ENCODE measurements at places on chromosomes 1 and 21.

DNA sequence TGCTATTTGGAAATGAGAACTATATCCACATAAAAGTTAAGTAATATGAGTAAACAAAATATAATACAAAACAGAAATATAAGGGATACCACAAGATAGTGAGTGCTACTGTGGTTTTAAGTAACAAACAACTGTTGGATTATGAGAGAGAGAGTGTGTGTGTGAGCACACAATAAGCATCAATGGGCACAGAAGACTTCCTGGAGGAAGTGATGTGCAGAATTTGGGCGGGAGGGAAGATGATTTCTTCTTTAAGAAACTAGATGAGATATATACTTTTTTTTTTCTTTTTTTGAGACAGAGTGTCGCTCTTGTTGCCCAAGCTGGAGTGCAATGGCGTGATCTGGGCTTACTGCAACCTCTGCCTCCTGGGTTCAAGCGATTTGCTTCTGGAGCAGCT lies 7.9 kb upstream of the IER5 start:
- no peaks in the 10 kb centered on the region for H3K27me3 ChIP-seq
- H3K4me3 ChIP-seq = no peak overlapping the region
- H3K27ac ChIP-seq = no peak overlapping the region
- no peaks in the 10 kb centered on the region for H3K36me3 ChIP-seq
- DNase-seq = no peak

- H3K27me3 ChIP-seq = no peaks in the 10 kb centered on the region
- no peak overlapping the region for H3K27ac ChIP-seq
- no peak for DNase-seq
- no peak overlapping the region for H3K4me3 ChIP-seq
Measured at GRCh38 chr1:98702976-98703375, 41.5 kb downstream of the SNX7 start.

GRCh38 chr1:155241841-155242264 lies 13.4 kb downstream of the ENTREP3 start:
- no peaks in the 10 kb centered on the region for H3K36me3 ChIP-seq
- H3K27ac ChIP-seq = no peak overlapping the region
- no peak overlapping the region for H3K4me3 ChIP-seq
- no peaks in the 10 kb centered on the region for H3K27me3 ChIP-seq
- DNase-seq = no peak
- peaks cover 38% of the 10 kb centered on the region for H3K4me1 ChIP-seq

DNA sequence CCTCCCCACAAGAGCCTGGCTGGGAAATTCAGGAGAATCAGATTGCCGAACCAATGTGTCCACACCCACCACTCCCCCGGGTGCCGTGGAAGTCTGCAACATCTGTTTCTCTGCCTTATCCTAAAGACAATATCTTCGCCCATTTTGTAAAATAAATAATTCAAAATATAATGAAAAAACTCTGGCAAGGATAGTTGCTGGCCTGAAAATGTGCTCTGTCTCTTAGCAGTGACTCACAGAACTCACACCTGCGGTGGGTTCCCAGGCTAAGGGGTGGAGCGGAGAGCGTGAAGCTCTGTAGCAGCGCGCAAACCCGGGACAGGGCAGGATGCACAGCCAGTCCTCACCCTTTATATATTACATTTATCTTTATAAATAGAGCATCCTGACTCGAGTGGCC lies 99.9 kb downstream of the COLGALT2 start:
- H3K27me3 ChIP-seq = no peaks in the 10 kb centered on the region
- H3K4me3 ChIP-seq = no peak overlapping the region
- no peak overlapping the region for H3K27ac ChIP-seq

DNA sequence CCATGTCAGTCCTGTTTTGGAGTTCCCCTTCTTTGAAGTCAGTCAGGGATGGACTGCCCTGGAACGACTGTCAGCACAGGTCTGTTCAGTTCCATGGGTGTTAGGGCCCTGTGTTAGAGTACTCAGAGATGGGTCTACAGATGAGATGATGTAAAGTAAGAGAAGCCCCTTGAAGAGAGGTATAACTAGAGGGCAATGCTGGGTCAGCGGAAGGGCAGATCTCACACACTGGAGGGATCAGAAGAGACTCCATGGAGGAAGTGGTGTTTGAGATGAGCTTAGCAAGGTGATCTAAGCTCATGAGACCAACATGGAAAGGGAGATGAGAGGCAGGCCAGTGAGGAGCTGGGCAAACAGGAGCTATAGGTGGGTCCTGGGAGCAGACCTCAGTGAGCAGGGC lies 7.6 kb downstream of the PPFIA4 start:
- DNase-seq = no peak
- no peaks in the 10 kb centered on the region for H3K27me3 ChIP-seq
- H3K4me3 ChIP-seq = no peak overlapping the region
- no peaks in the 10 kb centered on the region for H3K4me1 ChIP-seq
- H3K27ac ChIP-seq = no peak overlapping the region

DNA sequence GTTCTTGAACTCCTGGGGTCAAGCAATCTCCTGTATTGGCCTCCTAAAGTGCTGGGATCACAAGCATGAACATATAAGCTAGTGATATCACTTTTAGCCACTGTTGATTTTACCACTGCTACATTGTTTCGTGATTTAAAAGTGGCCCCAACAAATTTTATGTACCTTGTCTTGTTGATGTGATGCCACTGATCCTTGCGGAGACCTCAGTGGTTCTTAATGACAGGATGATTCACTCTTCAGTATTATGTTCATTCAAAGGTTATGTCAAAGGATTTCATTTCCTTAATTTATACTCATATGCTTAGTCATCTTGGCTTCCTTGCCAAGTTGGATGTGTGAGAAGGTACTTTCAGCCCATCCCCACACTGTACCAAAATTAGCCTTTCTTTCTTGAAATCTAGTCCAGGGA lies 12.1 kb downstream of the PRKACB start:
- peaks cover 65% of the 10 kb centered on the region for H3K4me1 ChIP-seq
- H3K4me3 ChIP-seq = no peak overlapping the region
- H3K36me3 ChIP-seq = no peaks in the 10 kb centered on the region
- no peak overlapping the region for H3K27ac ChIP-seq
- H3K27me3 ChIP-seq = no peaks in the 10 kb centered on the region

DNA sequence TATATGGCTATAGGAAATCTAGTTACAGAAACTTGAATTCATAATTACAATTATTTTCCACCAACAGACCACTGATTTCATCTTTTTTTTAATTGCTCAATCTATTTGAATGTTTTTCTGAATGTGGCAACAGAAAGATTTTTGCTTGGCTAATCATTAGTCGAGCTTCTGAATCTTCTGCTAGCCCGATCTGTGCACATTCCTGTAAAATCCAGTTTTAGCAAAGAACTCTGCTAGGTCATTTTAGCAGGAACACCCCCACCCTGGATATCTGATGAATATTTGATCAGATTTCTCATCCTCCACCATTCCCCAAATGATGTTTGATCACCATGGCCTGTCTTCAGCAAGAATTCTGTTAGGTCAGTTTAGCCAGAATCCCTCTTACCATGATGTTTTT lies 176.3 kb downstream of the LEPR start:
- H3K4me1 ChIP-seq = no peaks in the 10 kb centered on the region
- H3K27ac ChIP-seq = no peak overlapping the region
- DNase-seq = no peak
- no peak overlapping the region for H3K4me3 ChIP-seq

DNA sequence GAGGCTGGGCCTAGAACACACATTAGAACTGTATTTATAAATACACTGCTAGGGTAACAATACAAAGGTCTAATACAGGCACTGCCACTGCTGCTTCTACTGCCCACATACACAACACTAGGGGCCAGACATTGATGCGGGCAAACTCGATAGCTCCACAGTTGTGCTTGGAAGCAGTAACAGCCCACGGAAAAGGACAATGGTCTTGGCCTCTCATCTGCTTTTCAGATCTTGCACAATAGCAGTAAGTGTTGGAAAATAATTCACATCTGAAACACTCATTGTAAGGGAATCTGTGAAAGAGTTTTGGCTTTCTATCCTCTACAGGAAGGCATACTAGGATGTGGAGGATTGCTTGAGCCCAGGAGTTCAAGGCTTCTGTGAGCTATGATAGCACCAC lies 6.9 kb upstream of the SPOCD1 start:
- no peak overlapping the region for H3K27ac ChIP-seq
- DNase-seq = no peak
- peaks cover 21% of the 10 kb centered on the region for H3K4me1 ChIP-seq
- no peaks in the 10 kb centered on the region for H3K36me3 ChIP-seq
- no peak overlapping the region for H3K4me3 ChIP-seq
- no peaks in the 10 kb centered on the region for H3K27me3 ChIP-seq

GRCh38 chr1:5098981-5099385 lies 444.6 kb downstream of the AJAP1 start:
- no peaks in the 10 kb centered on the region for H3K4me1 ChIP-seq
- no peak overlapping the region for H3K4me3 ChIP-seq

DNA sequence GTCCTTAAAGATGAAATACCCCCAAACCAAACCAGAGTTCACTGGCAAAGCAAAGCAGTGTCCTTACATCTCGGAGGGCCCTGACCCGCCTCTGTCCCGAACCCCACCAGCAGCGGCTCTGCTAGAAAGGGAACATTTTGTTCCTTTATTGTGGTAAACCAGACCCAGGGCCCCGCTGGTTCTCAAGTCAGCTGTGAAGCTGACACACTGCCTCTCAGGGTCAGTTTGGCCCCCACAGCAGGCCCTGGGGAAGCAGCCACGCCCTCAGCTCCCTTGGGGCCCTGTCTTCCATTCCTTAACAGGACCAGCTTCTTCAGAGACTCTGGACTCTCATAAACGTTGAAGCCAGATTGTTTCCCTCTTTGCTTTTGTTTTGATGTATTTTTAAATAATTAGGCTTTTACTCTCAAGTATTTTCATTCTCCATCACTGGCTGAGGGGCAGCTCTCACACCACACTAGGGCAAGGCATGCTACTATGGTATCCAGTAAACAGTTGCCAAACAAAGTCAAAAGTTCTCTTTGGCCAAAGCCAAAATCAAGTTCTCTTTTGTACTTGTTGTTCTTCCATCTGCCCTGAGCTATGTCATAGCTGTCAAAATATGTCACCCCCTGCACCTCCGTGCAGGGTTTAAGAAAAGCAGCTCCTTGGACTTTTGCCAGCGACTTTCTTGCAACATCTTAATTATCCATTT lies 61.1 kb upstream of the ANGPTL1 start:
- H3K27ac ChIP-seq = no peak overlapping the region
- no peaks in the 10 kb centered on the region for H3K4me1 ChIP-seq
- H3K36me3 ChIP-seq = no peaks in the 10 kb centered on the region

DNA sequence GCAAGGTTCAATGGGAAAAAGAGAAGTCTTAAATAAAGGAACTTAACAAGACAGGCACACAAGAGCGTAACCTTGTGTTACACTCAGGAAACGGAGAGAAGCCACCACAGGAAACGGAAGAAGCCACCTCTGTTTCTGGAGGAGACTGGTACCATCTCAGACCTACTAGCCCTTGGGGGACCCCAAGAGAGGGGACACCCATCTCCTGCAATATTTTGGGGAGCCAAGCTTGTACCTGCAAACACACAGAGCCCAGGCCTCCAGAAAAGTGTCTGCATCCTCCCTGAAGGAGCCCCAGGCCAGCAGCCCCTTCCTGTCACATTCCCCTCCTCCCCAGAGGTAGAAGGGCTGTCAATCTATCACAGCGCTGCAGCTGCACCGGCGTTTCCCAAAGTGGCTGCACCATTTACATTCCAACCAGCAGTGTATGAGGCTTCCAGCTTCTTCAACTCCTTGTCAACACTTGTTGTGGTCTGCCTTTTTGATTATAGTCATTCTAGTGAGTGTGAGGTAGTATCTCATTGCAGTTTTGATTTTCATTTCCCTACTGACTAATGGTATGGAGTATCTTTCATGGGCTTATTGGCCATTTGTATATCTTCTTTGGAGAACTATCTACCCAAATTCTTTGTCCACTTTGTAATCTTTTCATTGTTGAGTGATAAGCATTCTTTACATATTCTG lies 23.0 kb upstream of the PADI1 start:
- no peaks in the 10 kb centered on the region for H3K27me3 ChIP-seq
- peaks cover 34% of the 10 kb centered on the region for H3K4me1 ChIP-seq
- no peak overlapping the region for H3K27ac ChIP-seq
- DNase-seq = no peak
- no peak overlapping the region for H3K4me3 ChIP-seq

DNA sequence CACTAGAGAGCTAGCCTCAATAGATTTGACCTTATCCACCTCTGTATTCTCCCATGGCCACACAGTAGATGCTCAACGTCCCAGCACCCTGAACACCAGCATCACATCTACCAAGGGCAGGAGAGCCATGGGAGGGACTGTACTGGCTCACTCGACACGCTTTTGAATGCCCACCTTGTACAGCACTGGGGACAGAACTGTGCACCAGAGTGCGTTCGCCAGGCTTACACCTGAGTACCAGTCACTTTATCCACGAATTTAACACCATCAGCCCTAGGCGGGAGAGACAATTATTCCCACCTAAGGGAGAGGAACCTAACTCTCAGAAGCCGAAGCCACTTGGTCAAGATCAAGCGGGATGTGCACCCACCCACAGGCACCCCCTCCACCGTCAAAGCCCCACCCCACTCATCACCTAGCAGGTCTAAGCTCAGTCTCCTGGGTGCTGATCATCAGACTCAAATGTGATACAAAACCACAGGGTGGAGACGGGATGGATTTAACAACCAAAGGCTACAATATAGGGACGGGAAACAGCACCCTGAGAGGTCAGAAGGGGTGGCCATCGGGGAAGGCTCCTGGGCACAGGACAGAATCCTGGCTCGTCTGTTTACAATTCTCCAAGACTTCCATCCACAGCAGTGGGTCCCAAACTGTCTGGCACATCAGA lies 110.5 kb downstream of the GLIS1 start:
- H3K27me3 ChIP-seq = no peaks in the 10 kb centered on the region
- H3K4me3 ChIP-seq = no peak overlapping the region
- H3K27ac ChIP-seq = no peak overlapping the region
- H3K4me1 ChIP-seq = no peaks in the 10 kb centered on the region
- no peaks in the 10 kb centered on the region for H3K36me3 ChIP-seq

DNA sequence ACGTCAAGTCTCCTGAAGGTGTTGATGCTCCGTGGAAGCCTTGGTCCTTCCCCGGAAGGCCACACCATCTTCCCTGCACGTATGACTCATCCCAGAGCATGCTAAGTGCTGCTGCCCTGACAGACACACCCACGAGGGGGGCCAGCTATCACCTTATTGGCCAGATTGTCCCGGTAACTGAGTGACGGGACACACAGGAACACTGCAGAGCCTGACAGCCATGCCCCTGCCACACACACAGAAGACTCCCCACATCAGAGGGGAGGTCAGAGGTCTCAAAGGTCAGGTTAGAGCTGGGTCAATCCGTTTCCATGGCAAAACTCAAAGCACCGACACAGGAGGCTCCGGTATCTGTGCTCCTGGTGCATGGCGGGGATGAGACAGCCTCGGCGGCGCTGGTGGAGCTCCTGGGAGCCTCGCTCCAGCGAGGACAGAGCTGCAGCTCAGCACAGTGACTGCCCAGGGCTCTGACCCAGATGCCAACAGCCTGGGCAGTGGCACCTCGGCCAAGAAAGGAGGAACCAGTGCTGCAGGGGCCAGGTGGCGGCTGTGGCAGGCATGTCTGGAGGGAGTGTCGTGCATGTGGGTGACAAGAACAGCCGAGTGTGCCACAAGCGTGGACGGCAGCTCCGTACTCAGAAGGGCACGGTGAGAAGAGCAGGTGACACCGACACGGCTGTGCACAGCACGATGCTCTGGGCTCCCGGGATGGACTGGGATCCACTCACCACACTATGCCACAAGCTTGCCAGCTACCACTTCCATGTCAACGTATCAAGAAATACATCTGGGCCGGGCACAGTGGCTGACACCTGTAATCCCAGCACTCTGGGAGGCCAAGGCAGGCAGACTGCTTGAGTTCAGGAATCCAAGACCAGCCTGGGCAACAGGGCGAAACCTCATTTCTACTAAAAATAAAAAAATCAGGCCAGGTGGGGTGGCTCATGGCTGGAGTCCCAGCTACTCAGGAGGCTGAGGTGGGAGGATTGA lies 14.8 kb upstream of the TMEM240 start:
- no peak overlapping the region for H3K4me3 ChIP-seq
- H3K4me1 ChIP-seq = no peaks in the 10 kb centered on the region
